Stimulated activated CD8-positive, alpha-beta memory T cell treated with anti-CD3 and anti-CD28 coated beads, Interleukin-2, amount 100 ng/mL, for 48 hours (primary cell): ENCODE measurements at places on chromosomes 2 and 18.

- no peak for DNase-seq
Observed at GRCh38 chr2:43460174-43460546, 135.7 kb downstream of the THADA start.

DNA sequence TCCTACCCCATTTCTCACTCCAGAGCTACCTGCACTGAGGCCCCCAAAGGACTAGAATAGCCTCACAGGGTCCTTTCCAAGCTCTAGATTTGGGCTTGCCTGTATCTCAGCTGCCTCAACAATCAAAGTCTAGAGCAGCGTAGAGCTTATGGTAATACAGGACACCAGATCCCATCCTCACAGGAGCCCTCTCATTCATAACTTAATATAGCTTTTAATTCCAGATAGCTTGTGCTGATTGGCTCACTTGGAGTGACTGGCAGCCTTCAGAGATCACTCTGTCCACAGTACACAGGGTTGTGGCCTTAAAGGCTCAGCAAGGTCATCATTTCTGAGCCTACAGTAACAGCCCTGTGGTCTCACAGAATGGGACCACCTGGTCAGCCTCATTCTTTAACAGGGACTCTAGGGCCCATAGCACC is 51.4 kb downstream of the ZFP36L2 start:
- DNase-seq, result no peak

DNA sequence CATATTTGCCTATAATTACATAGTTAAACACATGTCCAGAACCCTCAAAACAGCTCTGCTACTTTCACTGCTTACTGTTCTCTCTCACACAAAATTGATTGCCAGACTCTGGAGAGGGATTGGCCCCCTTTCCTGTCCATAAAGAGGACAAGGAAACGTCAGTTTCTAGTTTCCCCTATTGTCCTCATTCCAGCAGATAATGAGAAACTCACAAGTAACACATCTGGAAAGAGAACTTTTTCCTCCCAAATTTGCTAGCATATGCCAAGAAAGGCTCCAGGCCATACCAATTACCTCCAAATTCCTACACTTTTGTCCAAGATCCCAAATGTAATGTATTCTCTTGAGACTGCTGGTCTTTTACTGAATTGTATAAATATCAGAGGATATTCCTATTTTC is 200.5 kb downstream of the EXOC6B start:
- no peak for DNase-seq

DNA sequence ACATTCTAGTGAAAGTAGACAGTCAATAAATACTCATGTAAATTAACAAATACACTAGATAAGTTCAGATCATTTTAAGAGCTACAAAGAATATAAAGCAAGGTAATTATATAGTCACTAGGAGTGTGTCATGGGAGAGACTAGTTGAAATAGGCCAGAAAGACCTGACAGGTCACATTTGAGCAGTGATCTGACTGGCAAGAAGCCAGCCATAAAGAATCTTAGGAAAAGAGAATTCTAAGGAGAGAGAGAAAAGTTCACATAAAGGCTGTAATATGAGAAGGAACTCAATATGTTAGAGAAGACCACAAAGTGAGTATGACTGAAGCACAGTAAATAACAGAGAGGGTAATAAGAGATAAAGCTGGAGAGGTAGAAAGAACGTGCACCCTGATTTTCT is 31.2 kb downstream of the VSNL1 start:
- DNase-seq, result no peak

DNA sequence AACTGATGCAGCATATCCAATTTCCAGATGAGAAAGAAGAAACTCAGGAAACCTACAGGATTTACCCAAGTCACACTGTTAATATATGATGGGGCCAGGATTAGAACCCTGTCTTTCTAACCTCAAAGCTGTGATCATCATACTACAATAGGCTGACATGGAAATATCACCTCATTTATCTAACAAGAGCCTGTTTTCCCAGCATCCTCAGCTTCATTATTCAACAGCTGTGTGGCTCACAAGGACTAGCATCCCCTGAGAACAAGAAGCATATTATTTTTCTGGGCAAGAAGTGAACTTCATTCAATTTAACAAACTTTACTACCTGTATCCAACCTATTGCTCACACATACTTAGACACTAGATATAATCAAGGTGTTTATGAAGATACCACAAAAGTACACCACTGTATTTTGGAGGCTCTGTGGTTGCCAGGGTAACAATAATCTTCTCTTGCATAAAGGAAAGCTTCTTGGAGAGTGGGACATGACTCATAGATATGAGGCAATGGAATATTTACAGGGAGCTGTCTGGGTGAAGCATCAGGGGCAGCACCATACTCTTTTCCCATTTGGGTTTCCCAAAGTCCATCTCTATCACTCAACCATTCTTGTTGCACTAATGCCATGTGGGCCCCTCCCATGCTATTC is 218.2 kb downstream of the RAD51AP2 start:
- no peak for DNase-seq

DNA sequence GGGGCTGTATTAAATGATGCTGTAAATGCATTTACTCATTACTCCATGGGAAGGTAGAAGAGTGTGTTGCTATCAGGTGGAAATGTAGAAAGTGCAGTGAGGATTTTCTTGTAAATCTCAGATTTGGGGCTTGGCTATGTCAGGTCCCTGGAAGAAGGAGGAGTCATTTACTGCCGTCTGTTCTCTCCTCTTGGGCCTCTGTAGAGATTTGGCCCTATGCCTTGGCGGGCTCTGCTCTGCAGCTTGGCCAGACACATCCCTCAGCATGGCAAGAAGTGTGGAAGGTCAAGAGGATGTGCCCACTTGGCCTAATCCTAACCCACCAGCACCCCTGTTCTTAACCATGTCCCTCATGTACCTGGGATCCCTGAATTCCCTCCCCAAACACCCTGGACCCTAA is 6.7 kb downstream of the IL1R1 start:
- DNase-seq, result no peak

DNA sequence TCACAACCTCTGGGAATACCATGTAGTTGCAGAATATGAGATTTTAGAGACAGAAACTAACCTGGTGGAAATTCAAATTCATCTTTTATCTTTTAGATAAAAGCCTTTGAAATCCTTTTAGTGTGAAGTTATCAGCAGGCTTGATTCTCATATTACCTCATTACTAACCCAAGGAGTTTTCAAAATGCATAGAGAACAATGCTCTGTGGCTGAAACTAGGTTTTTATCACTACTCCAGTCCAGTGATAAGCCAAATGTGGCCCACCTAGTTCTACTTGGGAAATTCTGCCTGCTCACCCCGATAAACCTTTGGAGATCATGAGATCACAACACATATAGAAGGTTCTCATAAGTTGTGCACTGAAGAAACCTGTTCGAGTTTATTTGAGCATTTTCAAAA is 121.7 kb downstream of the MMADHC start:
- no peak for DNase-seq

DNA sequence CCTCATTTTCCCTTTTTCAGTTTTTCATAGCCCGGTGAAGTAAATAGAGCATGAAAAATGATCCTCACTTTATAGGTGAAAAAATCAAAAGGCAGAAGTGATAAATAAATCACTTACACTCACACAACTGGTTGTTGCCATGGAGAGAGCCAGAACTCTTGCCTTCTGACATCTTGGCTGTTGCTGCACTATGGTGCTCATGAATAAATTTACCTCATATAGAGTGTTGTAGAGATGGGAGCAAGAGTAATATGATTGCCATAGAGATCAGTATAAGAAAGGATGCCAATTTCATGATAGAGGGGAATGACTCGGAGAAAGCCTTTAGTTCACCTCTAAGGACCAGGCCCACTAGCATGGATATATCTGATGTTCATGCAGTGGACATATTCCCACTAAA is 82.5 kb upstream of the TMEM178A start:
- no peak for DNase-seq

DNA sequence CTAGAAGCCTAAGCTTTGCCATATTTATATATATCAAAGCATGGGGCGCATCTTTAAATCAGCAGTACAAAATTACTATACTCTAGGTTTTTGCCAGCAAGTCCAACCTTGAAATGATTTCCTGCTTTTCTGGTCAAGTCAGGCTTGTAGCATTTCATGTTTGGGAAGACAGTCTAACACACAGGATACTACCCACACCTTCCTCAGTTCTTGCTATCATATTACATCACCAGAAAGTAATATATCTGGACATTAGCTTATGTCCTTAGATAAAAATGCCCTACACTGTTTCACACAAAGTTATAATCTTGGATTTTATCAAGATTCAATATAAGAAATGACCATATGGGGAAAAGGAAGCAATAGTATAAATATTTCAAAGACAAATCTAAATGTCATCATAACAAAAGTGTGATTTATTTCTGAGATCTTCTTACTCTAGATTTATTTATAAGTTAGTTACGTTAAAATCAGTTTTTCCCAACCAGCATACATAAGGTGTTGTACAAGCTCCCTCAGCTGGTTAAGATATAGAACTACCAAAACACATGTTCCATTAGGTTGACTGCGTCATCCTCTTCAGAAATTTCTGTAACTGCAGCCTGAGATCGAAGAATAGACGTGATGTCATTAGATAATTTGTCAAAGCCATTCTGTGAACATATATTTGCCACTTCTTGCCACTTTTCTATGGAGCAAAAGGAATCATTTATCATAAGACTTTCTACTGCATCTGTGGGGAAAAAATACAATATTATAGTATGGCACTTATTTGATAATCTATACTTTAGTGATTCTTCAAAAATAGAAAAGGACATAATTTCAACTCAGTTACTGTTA is 56.6 kb downstream of the CLHC1 start:
- DNase-seq, result no peak

- no peak for DNase-seq
Observed at GRCh38 chr2:159199761-159200465, 86.6 kb downstream of the WDSUB1 start.
